Cardiac ventricle fibroblast (primary cell): ENCODE measurements at places on chromosomes 3 and 15. TPM values are rescaled to one million over a fixed set of nuclear protein-coding genes. Genes with fewer than 3 reads are reported as not detected.

The ACKR2 gene
- 0.39 and 1.00 TPM in 2 replicates for total RNA-seq

The SCN5A gene
- total RNA-seq, result 0.05 and 0.44 TPM in 2 replicates

The GABRR3 gene
- total RNA-seq, result not detected in 2 replicates

The LSMEM2 gene
- total RNA-seq, result not detected in 2 replicates

The DOCK3 gene
- total RNA-seq, result under 0.01 and 0.05 TPM in 2 replicates

The ECE2 gene
- total RNA-seq, result 0.12 TPM in 1 of 2 replicates, not detected in the other

The CHRNA3 gene
- total RNA-seq, result not detected in 2 replicates

The BHLHE40 gene
- 13.3 and 14.5 TPM in 2 replicates for total RNA-seq

The OSBPL10 gene
- 13.5 and 33.0 TPM in 2 replicates for total RNA-seq
